ENCODE measurements at places on chromosomes 5 and 9.

DNA sequence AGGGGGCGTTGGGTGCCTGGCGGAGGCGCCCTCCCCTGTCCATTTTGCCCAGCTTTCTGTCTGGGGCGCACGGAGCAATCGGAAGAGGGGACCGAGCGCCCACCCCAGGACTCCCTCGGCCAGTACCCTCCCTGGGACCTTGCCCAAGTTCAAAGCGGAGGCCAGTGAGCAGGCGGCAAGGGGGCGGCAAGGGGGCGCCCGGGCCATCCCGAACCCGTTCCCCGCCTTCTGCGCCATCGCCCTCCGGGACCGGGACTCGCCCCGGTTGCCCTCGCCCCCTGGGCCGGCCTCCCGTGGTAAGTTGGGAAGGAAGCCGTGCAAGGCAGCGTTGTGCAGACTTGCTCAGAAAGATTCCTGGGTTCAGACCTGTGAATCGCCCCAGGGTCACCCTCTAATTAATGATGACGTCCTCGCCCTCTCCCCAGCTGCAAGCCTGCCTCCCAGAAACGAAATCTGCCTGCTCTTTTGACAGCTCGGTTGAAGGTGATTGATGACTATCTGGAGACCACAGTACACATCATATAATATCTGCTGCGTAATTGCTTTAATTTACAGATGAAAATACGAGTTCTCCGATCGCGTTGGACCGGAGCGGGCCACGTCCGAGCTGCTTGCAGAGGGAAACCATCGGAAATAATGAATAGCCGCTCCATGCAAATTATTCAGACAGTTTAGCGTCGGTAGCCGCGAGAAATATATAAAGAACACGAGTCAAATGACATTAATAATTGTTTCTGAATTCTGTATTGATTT, 1.4 kb upstream of the IRX4 start:
- no peak for DNase-seq

GRCh38 chr5:42021923-42022322, 96.8 kb downstream of the FBXO4 start:
- DNase-seq, result no peak

- DNase-seq, result no peak
Measured at GRCh38 chr5:90399251-90399650, 10.3 kb downstream of the CETN3 start.

DNA sequence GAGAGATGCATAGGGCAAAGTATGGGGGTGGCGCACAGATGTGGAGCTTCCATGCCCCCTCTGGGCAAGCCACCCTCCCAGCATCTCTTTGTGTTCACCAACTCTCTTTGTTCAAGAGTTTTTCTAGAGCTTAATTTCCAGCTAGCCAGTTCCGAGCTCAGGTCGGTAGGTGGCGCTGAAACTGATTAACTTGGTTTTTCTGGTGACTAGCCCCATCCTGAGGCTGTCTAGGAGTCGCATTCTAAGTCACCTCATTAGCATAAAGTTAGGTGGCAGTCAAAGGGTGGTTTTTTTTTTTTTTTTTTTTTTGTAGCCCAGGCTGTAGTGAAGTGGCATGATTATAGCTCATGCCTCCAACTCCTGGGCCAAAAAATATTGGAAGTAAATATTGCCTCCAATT, 476.4 kb downstream of the KDM4C start:
- DNase-seq, result peak; percentile 49

DNA sequence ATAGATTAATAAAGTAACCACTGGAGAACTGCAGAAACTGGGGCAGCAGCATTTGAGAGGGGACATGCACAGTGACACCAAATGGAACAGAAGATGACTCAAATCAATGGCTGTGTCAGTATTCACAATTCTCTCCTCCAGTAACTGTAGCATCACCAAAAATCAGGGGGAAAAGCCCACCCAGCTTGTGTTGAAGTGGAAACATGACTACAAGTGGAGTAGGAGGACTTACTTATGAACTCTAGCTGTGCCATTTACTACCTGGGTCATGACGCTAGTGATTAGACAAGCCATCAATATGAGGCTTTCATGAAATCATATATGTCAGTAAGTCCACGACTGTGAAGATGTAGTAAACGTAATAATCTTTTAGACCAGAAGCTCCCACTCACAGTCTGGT, 199.8 kb upstream of the PTGER4 start:
- DNase-seq, result no peak

DNA sequence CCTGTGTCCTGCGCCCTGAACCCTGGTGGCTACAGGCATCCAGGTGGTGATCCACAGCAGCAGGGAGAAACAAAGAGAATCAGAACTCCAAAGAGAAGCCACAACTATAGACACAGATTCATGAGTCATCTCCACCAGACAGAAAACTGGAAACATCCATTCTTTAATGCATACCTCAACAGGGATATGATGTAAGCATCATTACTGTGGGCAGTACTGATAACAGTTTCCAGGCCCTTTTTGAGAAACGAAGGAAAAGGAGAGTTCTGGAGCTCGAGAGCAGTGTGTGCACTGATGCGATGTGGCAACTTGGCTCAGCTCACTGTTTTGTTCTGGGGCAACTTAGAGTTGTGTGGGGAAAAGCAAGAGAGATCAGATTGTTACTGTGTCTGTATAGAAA, 215.6 kb upstream of the ADAMTS16 start:
- no peak for DNase-seq

GRCh38 chr5:177973066-177973635, 22.9 kb downstream of the PROP1 start:
- DNase-seq, result no peak

- DNase-seq, result peak; percentile 58
Measured at GRCh38 chr9:34430843-34431437, 27.4 kb downstream of the FAM219A start.

DNA sequence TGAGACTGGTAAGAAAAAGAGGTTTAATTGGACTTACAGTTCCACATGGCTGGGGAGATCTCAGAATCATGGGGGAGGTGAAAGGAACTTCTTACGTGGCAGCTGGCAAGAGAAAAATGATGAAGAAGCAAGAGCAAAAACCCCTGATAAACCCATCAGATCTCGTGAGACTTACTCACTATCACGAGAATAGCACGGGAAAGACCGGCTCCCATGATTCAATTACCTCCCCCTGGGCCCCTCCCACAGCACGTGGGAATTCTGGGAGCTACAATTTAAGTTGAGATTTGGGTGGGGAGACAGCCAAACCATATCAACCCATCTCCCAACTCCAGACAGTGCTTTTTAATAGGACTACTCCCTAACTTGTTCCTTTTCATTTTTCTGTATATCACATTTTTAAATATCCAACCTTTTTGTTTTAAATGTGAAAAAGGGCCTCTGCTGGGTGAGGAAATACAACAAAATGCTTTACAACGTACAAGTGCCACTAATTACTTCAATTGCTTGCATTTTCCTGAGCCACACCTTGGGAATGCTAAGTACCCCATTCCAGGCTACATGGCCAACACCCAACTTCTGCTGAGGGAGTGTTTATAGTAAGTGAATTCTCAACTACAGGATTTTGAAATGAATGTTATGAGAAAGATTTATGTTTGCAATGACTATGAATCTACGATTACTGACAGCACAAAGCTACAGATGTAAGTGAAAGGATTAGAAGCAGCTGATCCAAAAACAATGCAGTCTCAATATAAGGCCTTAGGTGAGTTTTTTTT, 294.1 kb upstream of the CD180 start:
- DNase-seq, result no peak

DNA sequence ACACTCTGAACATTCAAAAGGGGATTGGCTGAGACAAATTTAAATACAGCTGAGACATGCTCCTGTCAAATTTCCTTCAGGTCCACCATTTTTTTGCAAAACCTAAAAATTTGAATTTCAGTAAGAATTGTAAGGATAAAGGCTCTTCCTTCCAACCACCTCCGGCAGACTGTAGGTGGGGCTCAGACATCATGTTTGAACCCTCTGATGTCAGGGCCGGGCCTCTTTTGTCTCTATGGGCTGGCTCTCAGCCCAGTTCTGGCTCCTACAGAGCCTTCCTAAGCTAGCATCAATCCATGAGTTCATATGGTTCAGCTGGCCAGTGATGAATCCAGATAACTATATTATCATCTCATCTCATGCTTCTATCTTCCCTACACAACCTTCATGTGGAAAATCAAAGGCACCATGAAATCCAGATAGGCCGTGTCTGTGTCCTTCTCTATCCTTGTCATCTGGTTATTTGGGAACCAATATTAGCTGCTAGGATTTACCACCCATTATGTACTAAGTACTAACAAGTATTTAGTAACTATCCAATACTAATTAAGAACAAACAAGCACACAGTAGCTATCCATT, 44.2 kb downstream of the NIPSNAP3B start:
- DNase-seq, result peak; percentile 33

DNA sequence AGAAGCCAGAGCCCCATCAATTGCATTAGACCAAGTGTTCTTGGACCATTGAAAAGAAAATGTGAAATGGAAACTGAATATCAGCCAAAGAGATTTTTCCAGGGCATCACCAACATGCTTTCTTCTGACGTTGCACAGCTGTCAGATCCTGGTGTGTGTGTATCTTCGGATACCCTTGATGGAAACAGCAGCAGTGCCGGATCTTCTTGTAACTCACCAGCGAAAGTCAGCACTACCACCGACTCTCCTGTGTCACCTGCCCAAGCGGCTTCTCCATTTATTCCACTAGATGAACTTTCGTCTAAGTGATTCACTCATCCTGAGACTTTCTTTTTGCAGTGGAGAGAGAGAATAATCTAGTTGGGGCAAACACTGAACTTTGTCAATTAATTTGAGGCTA, 75.7 kb downstream of the PIP5K1B start:
- DNase-seq, result no peak

DNA sequence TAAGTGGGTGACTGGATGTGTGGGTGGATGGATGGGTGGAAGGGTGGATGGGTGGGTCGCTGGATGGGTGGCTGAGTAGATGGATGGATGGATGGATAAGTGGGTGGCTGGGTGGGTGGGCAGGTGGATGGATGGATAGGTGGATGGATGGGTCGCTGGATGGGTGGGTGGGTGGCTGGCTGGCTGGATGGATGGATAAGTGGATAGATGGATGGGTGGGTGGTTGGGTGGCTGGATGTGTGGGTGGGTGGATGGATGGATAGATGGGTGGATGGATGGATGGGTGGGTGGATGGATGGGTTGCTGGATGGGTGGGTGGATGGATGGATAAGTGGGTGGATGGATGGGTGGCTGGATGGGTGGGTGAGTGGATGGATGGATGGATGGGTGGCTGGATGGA, 27.3 kb upstream of the CEP72 start:
- no peak for DNase-seq

DNA sequence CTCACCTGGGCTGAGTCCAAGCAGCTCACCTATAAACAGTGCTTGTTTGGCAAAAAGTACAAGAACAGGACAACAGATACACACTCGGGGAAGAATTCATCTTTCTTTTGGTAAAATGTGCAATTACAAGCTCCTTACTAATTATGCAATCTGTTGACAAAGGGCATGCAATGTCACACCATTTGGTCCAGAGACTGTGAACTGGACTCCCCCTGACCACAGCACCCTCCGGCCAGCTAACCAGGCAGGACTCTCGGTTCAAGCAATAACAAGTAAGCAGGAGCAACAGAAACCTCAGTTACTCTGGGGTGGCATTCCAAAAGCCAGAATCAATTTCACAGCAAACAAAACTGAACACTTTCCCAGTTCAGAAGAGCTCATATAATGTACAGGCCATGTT, 113.8 kb downstream of the GNAQ start:
- DNase-seq, result no peak

- no peak for DNase-seq
Measured at GRCh38 chr9:28563291-28563934, 990.1 kb upstream of the C9orf72 start.

DNA sequence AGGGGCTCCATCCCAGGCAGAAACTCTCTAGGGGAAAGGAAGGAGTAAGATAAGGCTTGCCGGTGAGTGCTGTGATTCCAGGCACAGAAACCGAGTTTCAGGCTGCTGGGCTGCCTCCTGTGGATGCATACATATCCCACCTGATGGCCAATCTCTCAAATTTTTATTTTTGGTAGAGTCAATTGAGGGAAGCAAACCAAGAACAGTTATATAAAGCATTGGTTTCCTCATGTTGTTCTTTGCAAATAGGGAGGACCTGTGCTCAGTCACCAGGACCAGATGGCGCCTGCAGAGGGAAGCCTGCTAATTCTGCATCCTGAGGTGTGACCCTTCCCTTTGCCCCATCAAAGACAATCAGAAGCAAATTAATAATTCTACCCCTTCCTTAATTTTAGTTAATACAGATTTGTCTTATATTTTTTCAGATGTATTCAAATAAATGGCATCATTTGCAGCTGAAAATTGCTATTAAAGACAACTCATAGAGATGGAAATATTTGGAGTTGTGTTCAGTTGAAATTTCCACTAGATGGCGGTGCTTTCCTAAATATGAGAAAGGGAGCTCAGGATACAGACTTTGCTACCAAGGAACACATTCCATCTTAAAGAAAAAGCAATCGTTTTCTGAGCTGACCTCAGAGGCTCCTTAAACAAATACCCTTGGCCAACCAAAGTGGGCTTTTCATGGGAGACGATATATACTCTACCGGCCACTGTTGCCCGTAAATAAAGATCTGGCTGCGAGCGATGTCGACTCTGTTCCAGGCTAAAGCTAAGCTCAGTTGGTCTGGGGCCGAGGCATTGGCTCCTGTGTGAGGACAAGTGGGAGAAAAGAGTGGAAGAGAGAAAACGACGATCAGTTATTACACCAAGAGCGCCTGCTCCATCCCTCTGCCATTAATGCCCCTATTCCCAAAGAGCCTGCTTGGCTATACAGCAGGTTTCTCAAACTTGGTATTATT, 225.7 kb upstream of the KLF9 start:
- peak; percentile 54 for DNase-seq

DNA sequence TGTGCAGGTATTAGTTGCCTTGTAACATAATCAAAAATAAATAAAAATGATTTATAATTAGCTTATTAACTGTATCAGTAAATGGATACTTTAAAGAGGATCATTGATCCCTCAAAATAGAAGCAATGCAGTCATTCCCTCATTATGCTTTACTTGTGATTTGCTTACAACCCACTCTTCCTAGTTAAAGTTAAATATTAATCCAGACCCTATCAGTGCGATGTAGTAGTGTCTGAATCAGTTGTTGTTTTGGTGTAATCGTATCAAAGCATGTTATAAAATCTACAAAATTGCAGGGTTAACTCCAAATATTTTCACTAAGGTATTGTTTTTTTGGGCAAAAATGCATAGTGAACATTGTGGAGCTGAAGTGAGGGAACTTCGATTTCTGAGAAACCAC, 17.6 kb downstream of the TENT4A start:
- no peak for DNase-seq

- DNase-seq, result no peak
Measured at GRCh38 chr5:137649228-137649935, 86.5 kb downstream of the KLHL3 start.

DNA sequence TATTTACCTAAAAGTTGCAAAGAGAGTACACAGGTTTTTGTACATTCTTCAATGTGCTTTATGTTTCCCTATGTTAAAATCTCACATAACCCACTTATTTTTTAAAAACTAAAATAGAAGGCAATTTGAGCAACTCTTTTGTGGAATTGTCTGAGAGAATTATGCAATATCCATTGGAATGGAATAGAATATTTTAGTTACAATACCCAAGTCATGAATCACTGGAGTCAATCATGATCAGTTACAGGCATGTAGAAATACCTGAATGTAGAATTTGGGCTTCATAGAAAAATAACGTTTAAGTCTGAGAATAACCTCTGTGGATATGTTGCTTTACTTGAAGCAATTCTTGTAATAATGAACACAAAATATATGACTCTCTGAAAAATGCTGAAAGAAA, 143.3 kb downstream of the FGF10 start:
- no peak for DNase-seq

- no peak for DNase-seq
Measured at GRCh38 chr5:39319395-39319794, 44.9 kb downstream of the C9 start.

All from NT2/D1 (cell line).